NCI-H2081 treated with DMSO at 0.1 percent for 48 hours (cell line): ENCODE measurements at places on chromosomes 5 and 9.

DNA sequence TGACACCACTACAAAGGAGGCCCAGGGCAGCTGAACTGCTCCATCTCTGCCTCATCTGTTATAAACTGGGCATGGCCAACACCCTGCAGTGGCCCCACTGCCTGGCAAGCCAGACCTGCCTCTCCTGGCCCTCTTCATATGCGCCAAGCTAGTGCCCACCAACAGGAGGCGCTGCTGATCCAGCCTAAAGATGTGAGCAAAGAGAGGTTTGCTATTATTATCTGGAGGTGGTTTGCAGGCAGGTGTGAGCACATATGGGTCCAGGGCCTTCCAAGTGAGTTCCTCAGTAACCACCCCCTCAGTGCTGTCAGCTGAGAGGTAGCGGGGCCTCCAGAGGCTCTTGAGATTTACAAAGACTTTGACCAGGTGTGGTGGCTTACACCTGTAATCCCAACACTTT lies 232.2 kb downstream of the SYK start:
- no peak for DNase-seq

DNA sequence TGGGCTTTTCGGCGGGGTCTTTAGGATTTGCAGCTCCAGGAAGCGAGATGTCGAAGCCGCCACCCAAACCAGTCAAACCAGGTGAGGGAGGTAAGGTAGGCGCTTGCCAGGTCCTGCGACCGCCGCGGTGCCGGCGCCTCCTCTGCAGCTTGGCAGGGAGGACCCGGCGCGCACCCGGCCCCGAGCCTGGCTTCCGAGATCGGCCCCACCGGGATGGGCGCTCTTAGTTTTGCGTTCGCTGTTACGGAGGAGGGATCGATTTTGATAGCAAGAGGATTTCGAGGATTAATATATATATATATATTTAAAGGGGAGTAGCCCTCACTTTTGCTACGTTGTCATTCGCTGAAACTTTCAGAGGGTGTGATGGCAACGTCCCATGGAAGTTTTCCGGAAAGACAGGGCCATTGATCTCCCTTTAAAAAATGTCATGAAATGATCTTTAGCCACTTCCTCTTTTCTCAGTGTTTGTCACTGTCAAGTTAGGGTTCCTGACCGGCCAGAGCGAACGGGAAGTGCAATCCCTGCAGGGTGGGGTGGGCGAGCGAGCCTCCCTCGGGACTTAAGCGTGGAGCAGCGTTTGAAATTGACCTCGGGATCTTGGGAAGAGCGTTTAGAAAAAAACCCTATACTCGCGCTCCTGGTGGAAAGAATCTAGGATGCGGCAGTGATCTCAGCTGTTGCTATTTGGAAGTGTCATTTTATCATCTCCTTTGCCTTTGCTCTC lies 495 bp downstream of the OSTF1 start:
- DNase-seq, result no peak

- DNase-seq, result no peak
Measured at GRCh38 chr5:994821-995220, 13.8 kb upstream of the NKD2 start.

GRCh38 chr9:3777137-3777536 lies 251.3 kb upstream of the RFX3 start:
- no peak for DNase-seq

- DNase-seq, result no peak
Measured at GRCh38 chr5:7825630-7826029, 25.3 kb downstream of the CFAP90 start.

DNA sequence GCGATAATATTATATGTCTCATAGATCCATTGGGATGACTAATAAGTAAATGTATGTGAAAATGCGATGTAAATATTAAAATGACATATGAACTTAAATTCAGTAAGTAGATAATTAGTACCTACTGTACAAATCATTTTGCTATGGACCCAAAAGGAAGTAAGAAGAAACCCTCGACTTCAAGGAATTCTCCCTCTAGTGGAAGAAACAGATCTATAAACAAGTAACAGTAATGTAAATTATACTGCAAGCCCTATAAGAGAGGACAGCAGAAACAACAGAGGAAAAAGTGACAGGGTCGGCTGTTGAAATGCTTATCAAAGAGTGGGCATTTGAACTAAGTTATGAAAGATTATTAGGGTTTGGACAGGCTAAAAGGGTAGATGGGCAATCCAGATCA lies 320.3 kb downstream of the DMAC1 start:
- DNase-seq, result no peak

DNA sequence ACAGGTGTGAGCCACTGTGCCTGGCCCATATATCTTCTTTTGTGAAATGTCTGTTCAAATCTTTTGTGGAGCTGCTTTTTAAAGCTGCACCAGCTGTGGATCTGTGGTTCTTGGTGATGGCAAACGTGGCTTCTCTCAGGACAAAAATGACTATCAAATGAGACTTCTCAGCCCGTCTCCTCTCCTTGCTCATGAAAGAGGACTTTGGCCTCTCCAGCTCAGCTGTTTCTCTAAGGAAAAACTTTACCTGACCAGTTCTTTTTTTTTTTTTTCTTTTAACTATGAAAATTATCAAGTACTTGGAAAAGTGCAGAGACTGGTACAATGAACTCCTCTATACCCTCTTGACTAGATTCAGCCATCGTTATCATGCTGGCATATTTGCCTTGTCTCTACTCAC lies 44.8 kb downstream of the RALGPS1 start:
- DNase-seq, result no peak

DNA sequence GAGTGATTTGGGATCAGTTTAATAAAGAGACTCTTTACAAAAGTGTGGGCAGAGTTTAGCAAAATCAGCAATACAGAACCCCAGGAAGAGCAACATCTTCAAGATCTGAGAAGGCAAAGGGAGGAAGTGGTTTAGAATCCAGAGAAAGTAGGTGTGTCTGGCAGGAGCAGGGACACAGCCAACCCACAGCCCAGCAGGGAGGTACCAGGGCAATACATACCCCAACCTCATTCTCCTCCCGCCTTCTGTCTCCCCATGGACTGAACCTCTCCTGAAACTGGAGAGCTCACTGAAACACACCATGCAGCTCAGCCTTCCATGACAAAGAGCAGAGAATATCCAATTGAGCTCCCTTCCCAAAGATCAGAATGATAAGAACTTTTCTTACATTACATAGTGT lies 283.4 kb downstream of the PRELID2 start:
- no peak for DNase-seq

- DNase-seq, result no peak
Measured at GRCh38 chr5:174837919-174838902, 113.8 kb downstream of the MSX2 start.

DNA sequence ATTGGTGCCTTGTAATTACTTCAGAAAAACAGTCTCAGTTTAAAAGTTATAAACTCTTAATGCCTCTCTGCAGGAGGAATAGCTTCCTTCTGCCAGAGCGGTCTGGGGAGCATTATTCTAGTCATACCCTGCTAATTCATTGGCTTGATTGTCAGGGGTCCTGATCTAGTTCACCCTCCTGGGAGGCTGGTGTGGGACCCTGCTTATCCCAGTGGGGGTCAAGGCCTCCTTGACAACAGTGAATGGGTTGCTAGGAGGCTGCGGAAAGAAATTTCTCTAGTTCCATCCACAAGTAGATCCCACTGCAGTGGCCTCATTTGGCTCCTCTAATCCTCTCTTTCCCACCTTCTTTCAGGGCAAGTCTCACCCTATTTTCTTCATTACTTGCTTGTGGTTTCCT lies 105.7 kb downstream of the TMC1 start:
- DNase-seq, result no peak

DNA sequence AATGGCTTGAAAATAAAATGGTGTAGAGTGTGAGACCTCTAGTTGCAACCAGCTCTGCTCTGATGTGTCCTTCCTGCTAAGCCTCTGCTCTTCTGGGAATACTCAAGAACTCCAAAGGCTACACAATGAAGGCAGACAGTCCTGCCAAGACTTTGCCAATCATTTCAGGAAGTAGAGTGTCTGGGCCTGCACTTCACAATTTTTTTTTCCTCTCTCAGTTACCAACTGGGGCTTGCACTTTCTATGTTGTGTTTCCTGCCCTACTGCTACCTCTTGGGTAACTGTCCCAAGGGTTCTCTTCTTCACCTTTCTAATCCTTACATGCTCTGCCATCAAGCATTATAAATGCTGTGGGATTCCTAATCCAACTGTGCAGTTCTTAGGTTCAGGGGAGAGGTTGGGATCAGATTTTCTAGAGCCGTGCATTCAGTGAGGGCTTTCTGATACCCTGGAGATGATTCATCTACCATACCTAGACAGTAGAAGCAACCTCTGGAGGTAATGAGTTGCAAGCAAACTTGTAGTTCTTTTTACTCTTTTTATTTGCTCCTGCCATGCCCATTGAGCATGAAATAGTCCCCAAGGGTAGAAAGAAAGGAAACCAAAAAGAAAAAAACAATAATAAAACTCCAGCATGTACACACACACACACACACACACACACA lies 365.9 kb downstream of the MLLT3 start:
- DNase-seq, result no peak

DNA sequence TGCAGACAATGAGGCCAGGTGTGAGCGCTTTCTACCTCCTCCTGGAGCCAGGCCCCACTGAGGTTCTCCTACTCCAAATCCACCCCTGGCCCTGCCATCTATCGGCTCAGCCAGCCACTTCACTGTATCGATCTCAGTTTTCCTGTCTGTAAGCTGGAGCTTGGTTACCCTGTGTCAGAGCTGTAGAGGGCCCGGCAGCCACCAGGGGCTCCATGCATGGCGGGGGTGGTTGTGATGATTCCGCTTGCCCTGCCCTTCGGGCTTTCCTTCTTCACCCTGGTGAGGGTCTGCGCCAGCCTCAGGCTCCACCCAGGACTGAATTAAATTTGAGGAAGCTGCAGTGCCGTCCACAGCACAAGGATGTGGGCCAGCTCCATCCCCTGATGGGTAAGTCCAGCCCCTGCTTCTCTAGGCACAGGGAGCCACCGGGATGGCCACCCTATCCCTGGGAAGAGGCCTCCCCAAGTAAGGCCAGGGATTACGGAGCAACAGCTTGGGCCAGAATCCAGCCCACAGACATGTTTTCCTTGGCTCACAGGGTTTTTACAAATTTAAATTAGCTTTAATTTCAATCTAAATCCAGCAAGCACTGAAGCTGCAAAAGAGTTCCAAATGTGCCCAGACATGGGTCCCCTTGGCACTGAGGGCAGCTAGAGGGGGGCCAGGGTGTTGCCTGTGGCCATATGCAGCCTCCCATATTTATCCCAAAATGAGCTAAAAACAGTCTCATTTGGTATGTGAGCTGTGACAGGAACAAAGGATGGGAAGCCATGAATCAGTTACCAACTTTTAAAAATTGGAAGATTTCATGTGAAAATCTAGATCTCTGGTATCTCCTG lies 89.1 kb upstream of the FBXW11 start:
- no peak for DNase-seq

- DNase-seq, result no peak
Measured at GRCh38 chr5:155408465-155408864, 394.9 kb downstream of the KIF4B start.

DNA sequence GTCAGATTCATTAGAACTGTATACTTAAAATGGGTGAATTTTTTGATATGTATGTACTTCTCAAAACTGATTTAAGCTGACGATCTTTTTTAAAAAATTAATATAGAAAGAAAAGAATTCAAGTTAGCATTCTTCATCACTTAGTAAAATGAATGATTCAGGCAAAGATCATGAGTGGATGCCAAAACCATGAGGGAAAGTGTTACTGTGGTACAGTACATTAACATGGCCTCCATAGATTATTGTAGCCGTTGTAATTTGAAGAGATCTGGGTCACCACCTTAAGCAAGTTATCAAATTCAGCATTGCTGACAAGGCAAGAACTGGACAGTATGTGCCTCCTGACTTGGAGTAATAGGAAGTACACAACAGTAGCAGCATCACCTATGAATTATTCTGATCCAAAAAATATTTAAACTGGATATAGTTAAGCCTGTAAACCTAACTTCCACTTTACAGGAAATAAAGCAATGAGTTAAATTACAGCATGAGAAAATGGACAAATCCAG lies 29.7 kb downstream of the C9orf85 start:
- no peak for DNase-seq

DNA sequence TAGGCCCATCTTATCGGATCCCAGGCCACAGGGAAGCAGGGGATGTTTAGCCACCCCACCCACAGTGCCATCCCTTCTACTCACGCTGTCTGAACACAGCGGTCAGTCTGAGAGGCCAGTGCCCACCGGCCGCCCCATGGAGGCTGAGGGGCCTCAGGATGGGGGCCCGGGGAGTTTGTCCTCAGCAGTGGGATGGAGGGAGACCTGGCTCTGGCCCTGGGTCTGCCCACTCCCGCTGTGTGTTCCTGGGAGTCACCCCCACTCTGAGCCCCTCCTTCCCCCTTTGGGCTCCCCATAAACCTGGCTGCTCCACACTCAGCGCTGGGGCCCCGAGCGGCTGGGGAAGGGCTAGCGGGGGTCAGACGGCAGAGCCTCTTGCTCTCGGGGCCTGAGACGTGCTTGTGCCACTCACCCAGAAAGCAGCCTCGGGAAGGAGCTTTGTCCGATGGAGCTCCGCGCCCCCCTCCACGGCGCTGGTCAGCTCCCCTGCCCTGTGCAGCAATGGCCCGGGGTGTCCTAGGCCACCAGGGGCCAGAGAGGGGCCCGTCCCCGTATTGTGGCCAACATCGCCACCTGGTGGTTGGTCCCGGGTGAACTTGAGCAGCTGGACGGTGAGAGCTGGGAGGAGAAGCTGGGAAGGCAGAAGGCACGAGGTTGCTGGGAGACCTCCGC lies 10.9 kb upstream of the LAMC3 start:
- DNase-seq, result no peak

DNA sequence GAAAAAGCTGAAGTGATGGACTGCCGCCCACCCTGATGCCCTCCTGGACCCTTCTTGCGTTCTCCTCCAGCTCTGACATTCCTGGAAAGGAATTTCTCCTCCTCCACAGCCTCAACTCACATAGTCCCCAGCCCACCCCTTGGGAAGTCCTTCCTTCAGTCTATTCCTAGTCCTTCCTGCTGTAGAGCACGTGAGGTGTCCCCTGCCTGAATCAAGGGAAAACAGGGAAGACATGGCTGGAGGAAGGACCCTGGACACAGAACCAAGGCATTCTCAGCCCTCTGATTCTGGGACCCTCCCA lies 3.7 kb downstream of the ARID3C start:
- no peak for DNase-seq

DNA sequence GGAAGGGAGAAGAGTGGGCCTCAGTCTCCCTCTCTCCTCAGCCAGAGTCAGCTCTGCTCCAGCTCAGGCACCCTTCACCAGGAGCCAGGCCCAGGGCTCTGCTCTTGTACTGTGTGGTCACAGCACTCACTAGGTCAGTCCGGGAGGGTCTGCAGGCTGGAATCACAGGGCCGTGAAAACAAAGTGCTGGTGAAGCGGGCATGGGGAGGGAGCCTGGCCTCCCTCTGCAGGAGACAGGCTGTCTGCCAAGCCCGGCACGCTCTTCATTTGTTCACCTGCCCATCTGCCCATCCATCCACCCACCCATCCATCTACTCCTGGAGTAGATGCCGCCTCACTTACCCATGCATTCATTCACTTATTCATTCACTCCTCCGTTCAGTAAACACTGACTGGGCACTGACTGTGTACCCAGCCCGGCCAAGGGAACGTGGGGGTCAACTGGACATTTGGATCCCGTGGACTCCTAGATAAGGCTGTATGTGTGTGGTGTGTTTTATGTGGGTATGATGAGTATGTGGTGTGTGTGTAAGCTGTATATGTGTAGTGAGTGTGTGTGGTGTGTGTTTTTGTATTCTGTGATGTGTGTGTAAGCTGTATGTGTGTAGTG lies 3.6 kb downstream of the SPAAR start:
- no peak for DNase-seq
